Upper lobe of left lung (tissue), 6 donors: ENCODE measurements at places on chromosomes 16 and 17.

DNA sequence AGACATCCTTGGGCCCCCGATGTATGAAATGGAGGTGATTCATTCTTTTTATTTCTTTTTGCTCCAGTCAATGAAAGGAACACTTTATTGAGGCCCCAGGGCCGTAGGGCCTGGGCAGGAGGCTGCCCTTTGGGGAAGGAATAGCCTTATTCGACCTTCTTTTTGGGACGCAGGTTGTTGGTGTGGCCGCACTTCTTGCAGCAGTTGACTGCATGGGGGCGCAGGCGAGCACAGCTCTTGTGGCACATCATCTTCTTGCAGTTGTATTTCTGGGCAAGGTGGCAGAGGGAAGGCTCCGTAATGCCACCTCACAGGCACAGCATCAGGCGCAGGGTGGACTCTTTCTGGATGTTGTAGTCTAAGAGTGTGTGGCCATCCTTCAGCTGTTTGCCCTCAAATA, 50.9 kb downstream of the SIAH1 start:
- DNase-seq: peak; percentile 13

DNA sequence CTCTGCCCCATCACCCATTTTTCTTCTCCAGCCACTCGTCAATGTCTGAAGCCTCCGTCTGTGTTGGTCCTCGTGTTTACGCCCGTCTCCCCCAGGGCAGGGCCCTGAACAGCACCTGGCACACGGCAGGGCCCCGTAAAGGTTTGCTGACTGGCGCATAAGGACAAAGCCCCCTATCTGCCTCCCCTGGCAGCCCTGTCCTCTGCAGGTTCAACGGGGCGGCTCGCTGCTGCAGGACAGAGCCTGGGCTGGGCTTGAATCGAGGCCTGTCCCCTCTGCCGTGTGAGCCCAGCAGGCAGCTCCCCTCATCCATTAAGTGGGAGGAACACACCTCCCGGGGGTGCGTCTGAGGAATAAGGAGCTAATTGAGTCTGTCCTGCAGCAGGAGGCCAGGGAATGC, 46.1 kb upstream of the PABPN1L start:
- peak; percentile 60 for DNase-seq

DNA sequence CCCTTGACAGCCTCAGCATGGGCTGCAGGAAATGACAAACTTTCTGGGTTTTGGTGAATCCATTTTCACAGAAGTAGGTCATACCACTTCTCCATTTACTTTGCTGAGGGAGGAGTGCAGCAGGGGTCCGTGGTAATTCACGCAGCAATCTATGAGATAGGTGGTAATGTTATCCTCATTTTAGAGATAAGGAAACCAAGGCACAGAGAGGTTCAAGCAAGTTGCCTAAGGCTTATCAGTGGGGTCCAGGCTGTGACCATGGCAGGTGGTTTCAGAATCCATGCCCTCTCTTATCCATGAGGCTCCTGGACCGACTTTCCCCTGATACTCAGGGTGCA, 12.6 kb downstream of the TBX4 start:
- no peak for DNase-seq

DNA sequence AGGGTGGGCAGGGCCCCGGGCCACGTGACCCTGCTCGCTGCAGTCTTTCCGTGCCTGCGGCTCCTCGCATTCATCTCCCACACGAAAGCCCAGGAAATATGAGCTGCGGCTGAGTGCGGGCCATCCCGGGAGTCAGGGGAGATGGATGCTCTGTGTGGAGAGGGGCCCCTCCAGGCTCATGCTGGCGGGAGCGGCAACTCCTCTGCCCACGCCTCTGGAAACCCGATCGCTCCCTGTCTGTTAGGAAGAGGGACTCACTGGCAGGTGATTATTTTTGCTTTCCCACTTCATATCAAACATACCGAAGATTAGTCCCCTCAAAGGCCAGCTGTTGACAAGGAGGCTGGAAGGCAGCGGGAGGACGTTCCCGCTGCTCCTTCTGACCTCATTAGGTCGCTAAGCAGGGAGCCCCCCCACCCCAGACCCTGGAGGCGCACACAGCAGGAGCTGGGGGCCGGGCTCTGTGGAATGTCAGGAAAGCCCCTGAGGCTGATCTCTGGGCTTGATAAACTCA, 228.5 kb downstream of the FOXL1 start:
- DNase-seq: no peak

- DNase-seq: no peak
Measured at GRCh38 chr17:50157891-50158290, 7.4 kb upstream of the PPP1R9B start.

DNA sequence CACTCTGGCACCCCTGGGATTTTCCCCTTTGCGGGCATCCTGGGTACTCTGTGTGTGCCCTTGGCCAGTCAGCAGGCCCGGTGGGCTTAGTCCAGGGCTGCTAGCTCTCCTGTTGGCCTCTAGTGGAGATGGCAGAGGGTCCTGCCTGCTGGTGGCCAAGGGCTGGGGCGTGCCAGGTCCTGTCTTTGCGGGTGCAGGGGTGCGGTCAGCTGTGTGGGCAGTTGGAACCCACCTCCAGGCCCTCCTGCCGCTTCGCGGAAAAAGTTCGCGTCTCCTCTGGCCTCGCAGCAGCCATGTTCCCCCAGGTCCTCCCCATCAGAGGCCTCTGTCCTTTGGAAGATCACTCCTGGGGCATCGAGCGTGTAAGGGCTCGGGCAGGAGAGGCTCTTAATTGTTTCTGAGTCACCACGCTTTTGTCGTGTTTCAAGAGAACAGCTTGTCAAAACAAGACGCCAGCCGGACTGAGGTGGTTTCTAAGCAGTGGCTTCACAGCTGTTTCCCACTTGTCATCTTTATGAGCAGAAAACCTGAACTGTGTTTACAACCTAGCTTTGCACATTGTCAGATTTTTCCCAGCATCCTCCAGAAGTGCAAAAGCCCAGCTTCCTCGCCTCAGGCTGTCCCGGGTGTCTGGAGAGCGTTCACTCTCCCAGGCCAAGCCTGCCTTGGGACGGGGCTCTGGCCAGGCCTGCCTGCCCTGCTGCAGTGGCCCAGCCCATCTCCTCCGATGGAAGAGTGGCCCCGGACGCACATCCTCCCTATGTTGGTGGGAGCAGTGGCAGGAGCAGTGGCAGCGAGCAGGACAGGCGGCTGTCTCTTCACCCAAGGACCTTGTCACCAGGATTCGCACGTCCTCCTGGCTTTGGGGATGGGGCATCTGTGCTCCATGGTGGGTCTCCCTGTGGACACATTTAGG, 5.0 kb upstream of the DNASE1L2 start:
- peak; percentile 70 for DNase-seq

DNA sequence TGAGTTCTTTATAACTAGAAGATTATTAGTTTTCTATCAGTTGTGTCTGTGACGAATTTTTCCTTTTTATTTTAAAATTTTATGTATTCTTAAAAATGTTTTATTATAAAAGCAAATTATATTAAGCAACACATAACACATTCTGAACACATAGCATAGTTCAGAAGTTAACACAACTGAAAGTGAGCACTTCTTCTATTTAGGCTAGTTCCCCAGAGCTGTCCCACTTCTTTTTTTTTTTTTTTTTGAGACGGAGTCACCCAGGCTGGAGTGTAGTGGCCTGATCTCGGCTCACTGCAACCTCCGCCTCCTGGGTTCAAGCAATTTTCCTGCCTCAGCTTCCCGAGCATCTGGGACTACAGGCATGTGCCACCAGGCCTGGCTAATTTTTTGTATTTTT, 37.7 kb upstream of the ALDH3A2 start:
- no peak for DNase-seq

GRCh38 chr16:83328936-83329335, 478.8 kb upstream of the HSBP1 start:
- DNase-seq: no peak

DNA sequence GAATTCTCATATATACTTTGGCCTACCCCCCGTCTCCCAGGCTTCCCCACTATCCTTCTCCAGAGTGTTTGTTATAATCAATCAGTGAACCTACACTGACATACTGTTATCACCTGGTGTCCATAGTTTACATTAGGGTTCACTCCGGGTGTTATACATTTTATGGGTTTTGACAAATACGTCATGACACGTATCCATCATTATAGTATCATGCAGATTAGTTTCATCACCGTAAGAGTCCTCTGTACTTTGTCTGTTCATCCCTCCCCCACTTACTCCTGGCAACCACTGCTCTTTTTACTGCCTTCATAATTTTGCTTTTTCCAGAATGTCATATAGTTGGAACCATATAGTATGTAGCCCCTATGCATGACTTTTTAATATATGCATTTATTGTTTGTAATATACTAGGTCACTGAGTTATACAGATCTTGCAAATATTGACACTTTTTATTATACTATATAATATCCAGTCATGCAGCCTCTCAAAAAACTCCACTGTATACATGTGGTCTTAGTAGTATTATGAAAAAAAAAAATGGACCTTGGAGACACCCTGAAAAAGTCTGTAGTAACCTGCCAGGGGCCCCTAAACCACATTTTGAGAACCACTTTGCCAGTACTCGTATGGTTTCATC, 28.4 kb downstream of the PPM1D start:
- no peak for DNase-seq

GRCh38 chr17:61469474-61469873, 17.3 kb downstream of the TBX4 start:
- DNase-seq: no peak

DNA sequence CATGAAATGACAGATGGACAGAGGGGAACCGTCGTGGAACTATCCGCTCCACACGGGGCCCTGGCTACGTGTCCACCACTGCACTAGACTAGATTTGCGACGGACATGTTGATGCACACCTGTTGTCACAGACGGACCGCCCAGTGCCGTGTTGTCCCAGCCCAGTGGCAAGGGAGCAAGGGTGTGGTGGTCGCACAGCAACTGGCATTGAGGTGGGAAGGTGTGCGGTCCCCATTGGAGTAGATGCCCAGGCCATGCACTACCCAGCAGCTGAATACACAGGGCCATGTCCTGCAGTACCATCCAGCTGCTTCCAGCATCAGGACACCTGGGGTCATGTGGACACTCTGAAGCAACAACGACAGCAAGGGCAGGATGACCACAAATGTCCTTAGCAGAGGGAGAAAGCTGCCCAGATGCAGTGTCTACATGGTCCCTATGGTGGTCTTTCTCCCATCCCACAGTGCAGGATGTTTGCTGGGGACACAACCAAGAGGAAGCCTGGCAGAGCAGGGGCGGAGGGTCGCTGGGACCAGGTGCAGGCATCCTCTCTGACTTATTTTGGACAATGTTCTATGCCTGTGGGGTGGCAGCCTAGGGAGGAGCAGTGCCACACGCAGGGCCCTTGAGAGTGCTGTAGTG, 8.8 kb downstream of the FOXF1 start:
- no peak for DNase-seq

- peak; percentile 51 for DNase-seq
Measured at GRCh38 chr17:65385726-65386125, 175.7 kb downstream of the AXIN2 start.

DNA sequence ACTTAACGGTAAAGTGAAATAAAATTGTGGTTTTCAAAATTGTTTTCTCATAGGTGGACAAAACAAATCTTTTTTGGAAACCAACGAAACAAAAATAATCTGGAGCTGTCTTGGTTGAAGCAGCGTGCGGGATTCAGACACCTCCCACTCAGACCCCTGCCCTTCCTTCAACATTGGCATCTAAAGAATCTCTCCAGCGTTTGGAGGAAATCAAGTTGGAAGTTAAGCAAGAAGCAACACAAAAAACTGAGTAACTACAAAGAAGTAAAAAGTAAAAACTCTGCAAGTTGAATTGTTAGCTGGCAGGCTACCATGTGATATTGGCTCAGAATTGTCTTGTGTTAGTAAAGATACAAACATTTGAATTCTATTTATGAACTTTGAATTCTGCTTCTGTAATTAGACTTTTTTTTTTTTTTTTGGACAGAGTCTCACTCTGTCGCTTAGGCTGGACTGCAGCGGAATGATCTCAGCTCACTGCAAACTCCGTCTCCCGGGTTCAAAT, 361.0 kb upstream of the PMFBP1 start:
- DNase-seq: no peak

- DNase-seq: no peak
Measured at GRCh38 chr17:63181856-63182255, 215.8 kb downstream of the TANC2 start.

DNA sequence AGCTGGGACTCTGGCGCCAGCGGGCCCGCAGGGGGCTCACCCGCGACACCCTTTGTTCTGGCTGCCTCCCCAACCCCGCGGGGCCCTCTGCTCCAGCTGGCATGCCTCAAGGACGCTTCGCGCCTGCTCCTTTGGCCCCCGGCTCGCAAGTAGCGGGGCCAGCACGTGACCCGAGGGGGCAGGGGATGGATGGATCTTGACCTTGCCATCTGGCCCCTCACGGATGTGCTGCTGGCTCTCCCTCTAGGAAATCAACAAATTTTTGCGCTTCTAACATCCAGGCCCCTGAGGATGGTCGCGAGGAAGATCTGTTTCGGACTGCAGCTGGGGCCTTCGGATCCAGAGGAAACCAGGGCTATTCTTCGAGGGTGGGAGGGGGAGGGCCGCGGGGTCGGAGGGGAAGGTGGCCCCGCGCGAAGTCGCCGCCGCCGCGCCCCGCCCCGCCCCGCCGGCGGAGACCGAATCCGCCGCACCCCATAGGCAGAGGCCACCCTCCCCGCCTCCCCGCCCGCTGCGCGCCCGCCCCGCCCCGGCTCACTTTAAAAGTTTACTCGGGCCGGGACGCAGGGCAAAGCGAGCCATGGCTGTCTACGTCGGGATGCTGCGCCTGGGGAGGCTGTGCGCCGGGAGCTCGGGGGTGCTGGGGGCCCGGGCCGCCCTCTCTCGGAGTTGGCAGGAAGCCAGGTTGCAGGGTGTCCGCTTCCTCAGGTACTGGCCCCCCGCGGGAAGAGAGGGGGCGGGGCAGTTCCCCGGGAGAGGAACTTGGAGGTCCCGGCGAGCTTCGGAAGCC, at the start of gene ACSF2:
Gene ACSF2 (plus strand): TSS at position 537 of the 790 bp plus-strand sequence. CDS start 44 bp downstream, at position 581.
- DNase-seq: peak; percentile 95

- DNase-seq: no peak
Measured at GRCh38 chr17:11578998-11579397, 19.3 kb upstream of the DNAH9 start.

- DNase-seq: no peak
Measured at GRCh38 chr16:30987581-30988190, 2.7 kb downstream of the HSD3B7 start.

GRCh38 chr16:84209989-84210388, 19.0 kb downstream of the ADAD2 start:
- no peak for DNase-seq

DNA sequence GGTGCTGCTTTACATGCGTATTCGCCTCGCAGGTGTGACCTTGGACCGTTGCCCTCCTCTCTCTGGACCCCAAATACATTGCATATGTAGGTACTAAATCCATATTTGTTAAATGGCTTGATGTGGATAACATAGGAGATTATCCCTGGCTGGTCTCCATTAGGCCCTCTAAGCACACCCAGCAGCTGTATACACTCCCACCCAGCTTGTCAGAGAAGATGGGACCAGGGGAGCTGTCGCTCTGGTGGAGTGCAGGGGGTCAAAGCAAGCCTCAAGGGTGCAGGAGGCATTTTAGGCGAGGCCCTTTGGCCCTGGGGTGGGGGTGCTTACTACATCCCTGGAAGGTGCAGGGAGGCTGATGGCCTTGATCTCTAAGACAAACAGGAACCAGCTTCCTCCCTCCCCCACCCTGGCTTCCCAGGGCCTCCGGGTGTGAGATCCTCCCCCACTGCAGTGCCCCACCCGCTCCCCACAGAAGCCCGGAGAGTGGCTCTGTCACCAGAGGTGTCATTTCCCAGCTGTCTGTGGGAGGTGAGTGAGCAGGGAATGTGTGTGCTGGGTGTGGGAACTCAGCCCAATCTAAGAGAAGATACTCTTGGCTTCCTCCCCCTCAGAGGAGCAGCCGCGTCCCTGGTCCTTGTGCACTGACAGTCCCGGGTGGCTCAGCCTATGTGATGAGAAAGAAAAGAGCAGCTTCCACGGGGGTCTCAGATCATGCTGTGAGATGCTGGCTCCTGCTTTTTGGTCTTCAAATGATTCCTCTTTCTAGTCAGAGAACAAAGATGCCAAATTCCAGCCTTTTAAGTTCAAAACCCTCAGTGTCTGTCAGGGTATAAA, 1.4 kb upstream of the VAMP2 start:
- peak; percentile 17 for DNase-seq

- DNase-seq: no peak
Measured at GRCh38 chr16:72221630-72222024, 49.7 kb upstream of the PMFBP1 start.
